ENCODE measurements at places on chromosomes 6 and 20.

GRCh38 chr6:11317885-11318771 is 85.7 kb upstream of the NEDD9 start:
- no peak for DNase-seq

DNA sequence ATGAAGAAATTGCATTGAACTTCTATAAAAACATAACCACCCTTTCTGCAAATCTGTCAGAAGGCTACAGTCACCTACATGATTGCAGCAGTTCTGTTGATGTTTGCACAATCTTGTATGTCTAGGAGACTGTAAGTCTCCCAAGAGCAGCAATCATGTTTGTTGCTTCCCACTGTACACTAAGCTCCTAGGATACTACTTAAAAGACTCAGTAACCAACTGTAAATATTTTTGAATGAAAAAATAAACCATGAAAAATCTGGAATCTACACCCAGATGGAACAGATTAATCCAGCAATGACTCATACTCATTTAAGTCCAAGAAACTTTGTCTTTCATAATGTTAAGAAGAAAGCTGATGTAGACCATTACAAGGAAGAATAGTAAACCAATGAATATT is 168.5 kb upstream of the ATXN1 start:
- no peak for DNase-seq

DNA sequence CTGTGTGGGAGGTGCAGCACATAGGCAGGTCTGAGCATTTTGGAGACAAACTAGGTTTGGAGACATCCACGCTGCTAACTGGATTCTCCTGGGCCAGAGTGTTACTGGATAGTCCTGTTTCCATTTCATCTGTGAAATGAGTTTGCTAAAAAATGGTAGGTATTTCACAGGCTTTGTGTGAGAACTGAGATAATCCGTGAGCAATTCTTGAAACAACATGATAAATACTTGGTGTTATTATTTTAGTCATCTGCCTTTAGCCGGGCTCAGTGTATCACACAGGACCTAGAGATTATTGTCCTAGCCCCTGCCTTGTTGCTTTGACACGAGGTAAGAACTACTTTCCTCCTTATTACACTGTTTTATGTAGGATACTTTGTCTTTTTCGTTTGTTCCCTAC is 63.0 kb downstream of the PRR18 start:
- no peak for DNase-seq

GRCh38 chr20:46308258-46309157 is at the start of gene CDH22:
Gene CDH22 (minus strand): TSS chr20:46308498. CDS start chr20:46251294, 57,204 bp downstream.
- DNase-seq, result no peak

- DNase-seq, result no peak
Measured at GRCh38 chr6:81683912-81684311, 68.6 kb downstream of the TENT5A start.
